ENCODE measurements at places on chromosomes 13 and 19.

DNA sequence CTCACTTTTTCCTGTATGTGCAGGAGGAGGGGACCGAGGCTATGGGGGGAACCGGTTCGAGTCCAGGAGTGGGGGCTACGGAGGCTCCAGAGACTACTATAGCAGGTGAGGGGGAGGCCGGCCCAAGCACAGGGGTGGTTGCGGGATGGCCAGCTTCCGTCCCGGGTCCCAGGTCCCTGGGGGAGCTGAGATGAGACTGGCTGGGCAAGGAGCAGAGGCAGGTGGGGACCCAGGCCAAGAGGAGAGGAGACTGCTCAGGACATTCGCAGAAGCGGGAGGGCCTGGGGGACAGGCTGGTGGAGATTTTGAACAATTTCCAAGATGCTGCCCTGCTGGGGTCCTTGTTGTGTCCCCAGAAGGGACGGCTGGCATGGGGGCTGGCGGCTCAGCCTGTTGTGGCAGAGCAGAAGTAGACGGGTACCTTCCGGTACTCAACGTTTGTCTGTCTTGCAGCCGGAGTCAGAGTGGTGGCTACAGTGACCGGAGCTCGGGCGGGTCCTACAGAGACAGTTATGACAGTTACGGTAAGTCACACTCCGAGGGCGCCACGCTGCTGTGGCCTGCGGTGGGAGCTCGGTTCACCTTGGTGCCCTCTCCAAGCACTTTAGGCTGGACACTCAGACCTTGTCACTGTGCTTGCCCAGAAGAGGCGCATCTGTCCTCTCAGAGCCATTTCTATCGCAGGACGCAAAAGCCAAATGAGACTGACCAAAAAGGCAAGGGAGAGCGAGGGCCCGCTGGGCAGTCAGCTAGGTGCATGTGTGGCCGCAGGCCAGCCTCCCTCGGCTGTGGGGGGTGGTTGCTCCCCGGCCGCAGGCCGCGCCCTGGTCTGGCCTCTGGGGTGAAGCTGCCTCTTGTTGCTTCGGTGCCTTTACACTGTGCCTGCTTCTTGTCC lies 2.6 kb downstream of the CIRBP start:
- no peak for DNase-seq

- no peak for DNase-seq
Observed at GRCh38 chr19:35714601-35715354, 3.0 kb upstream of the KMT2B start.

- no peak for DNase-seq
Observed at GRCh38 chr13:80074811-80075210, 266.1 kb downstream of the SPRY2 start.

DNA sequence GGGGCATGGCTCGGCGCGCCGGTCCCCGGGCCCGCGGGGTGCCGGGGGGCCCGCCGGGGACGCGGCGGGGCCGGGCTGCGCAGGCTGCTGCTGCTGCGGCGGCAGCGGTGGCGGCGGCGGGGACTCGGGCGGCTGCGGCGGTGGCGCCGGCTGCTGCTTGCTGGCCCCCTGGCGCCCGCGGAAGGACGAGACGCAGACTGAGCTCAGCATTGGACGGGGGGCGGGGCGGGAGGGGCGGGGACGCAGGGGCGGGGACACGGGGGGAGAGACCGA lies 368 bp downstream of the KCNC3 start:
- DNase-seq: no peak

DNA sequence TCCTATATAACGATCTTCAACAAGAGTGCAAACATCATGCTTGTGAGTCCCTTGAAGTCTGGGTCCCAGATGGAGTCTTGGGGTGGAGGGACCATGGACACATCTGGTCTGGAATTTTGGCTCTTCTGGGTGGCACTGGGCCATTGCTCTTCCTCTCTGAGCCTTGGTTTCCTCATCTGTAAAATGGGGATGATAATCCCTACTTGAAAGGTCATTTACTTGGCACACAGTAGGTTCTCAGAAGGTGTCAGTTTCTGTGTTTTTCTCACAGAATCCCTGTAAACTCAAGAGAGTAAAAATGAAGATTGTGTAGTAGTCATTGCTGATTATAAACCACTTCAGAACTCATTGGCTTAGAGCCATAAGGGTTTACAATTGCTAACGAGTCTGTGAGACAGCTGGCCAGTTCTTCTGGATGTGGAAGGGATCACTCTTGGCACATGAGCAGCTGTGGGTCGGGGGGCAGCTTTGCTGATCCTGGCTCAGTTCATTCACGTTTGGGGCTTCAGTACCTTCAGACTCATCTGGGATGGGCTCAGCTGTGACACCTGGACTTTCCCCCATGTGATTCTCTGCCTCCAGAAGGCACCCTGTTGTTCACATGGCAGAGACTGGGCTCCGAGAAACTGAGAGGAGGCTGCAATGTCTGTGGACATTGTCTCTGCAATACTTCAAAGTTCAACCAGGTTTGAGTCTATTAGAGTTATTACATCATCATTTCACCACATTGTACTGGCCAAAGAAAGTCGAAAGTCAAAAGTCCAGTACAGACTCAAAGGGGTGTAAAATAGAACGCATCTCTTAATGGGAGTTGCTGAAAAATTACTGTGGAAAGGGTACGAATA lies 7.8 kb downstream of the CYP4F12 start:
- no peak for DNase-seq

GRCh38 chr19:8340341-8341096 lies 2.5 kb downstream of the KANK3 start:
- no peak for DNase-seq

DNA sequence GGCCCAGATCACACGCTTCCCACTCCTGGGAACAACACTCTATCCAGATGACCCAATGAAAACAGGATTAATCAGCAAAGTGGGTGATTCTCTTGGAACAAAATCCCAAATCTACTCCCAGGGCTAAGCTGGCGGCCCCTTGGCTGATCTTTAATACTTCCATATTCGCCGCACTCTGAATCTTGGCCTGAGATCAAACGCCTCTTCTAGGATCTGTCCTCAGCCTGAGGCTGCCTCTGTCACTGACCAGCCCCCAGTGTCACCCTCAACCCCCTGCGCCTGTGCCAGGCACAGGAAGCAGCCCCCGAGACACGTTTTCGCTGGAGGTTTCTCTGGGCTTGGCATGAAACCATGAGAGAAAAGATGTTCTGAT lies 2.4 kb upstream of the CTXN1 start:
- no peak for DNase-seq

DNA sequence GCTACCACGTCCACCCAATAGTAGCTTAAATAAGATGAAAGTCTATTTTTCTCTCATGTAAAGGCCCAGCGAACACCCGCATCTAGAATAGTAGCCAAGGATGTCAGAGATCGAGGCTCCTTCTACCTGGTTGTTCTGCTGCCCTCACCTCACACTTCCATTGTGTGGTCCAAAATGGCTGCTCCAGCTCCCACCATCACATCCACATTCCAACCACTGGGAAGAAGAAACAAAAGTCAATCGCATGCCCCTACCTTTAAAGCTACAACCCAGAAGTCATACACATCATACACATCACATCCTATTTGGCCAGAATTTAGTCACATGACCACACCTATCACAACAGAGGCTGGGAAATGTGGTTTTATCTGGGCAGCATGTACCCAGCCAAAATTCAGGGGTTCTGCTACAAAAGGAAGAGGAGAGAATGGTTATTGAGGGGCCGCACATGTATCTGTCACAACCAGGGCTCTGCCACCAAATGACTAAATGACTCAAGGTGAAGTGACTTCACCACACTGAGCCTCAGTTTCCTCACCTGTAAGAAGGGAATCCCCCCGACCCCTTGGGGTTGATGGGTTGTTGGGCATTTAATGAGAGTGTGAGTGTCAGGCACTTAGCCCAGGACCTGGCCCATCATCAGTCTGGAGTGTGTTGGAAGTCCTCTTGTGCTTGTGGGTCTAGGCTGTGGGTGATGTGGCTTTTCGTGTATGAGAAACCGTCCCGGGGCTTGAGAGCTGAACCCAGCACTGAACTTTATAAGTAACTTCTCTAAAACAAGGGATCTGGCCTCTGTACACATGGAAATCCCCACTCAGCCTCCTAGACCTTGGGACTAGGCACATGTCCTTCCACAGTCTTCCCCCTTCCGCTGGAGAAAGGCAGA lies 10.2 kb upstream of the CBLC start:
- DNase-seq: no peak

DNA sequence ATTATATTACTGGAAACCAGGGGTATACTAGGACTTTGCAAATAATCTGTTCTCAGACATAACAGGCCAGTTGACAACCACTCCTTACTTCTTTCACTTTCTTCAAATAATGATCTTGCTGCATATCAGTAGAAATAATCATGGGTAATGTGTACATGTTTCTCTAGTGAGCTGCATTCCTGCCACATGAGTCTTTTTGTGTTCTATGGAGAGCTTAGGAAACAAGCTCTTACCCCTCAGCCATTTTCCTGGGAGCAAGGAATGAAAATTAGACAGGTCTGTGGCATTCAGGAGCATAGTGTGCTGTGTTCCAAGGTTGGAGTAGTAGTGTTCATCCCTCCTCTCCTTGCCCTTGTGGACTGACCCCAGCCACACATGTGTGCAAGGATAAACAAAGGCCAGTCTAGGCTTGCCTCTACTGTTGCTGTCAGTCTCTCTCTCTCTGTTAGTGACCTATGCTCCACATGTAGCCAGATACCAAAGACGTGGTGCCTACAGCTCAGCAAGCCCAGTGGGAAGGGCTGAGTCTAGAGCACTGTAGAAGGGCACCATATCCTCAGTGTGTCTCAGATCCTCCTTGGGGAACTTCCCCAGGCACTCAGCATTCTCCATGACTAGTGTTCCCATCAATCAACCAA lies 11.5 kb upstream of the OXGR1 start:
- DNase-seq: no peak

- no peak for DNase-seq
Observed at GRCh38 chr13:25717666-25718197, 334.1 kb downstream of the SHISA2 start.

DNA sequence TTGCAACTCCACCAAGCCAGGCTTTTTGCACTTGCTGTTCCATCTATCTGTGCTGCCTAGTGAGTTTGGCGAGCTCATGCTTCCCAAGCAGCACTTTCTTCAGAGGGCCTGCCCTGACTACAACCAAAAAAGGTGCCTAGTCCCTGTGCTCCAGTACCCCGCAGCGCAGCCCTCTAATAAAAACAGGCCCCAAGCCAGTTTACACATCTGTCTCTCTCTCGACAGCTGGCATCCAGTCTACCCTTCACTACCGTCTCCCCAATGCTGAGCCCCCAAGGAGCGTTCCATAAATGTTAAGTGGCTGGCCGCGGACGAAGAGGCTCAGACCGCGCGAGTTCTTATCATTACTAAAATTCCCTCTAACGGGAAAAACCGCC lies 512 bp downstream of the MED4 start:
- DNase-seq: no peak

DNA sequence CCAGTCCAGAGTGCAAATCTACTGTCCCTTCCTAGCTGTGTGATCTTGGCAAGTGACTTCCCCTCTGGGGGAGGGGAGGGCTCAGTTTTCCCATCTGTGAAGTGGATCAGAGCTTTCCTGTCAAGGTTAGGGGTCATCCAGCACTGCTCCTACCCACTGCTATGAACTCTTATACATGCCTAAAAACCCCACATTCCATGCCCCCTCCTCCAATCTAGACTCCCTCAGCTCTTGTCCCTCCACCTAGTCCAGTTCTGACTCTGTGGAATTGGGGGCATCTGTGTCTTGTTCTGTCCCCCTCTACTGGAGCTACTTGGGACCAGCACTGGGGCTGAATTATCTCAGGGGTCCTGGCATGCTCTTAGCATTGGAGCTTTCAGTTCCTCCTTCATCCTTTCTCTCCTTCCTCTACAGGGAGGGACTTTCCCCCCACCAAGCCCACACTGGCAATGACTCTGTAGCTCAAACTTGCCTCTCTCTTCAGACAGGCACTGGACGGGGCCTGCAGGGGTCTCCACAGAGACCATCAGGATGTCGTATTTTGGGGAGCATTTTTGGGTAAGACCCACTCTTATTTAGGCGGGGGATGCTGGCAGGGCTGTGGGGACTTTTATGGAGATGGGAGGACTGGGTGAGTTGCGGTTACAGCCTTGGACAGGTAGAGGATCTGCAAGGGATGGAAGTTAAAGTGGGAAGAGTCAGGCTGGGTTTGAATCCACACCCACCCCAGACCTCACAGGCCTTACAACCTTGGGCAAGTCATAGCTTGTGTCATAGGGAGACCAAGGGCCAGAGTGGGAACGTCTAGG lies 3.6 kb downstream of the FCHO1 start:
- no peak for DNase-seq

DNA sequence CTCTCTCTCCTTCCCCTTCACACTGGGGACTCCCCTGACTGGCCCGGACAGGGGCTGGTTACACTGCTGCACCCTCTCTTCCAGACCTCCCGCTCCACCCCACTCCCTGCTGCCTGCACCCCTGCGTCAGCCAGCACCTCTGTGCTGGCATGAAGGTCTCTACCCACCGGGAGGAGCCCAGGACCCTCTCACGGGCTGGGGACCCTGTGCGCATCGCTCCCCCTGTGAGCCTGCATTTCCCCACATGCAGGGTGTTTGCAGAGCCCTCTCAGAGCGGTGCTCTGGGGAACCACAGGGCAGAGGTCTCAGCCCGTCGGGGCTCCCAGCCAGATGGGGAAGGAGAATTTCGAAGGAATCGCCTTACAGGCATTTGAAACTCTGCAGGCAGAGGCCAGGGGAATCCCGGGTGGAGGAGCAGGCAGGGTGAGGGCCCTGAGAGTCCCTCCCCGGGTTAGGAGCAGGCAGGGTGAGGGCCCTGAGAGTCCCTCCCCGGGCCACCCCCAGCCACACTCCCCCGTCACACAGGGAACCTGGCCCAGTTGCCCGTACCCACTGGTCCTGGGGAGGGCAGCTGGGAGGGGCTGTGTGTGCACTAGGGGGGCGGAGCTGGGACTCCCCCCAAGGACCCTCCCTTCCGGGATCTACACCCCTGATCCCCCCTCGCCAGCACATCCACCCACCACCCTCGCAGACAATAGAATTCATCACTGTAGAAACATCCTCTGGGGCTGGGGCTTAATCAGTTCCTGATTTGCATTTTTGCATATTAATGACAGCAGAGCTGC lies 16.3 kb upstream of the TCF3 start:
- no peak for DNase-seq

GRCh38 chr19:38619361-38620174 lies 580 bp downstream of the EIF3K start:
- no peak for DNase-seq

- no peak for DNase-seq
Observed at GRCh38 chr19:35738021-35738886, 4.0 kb downstream of the IGFLR1 start.
